ENCODE measurements at places on chromosomes 12 and 14.

DNA sequence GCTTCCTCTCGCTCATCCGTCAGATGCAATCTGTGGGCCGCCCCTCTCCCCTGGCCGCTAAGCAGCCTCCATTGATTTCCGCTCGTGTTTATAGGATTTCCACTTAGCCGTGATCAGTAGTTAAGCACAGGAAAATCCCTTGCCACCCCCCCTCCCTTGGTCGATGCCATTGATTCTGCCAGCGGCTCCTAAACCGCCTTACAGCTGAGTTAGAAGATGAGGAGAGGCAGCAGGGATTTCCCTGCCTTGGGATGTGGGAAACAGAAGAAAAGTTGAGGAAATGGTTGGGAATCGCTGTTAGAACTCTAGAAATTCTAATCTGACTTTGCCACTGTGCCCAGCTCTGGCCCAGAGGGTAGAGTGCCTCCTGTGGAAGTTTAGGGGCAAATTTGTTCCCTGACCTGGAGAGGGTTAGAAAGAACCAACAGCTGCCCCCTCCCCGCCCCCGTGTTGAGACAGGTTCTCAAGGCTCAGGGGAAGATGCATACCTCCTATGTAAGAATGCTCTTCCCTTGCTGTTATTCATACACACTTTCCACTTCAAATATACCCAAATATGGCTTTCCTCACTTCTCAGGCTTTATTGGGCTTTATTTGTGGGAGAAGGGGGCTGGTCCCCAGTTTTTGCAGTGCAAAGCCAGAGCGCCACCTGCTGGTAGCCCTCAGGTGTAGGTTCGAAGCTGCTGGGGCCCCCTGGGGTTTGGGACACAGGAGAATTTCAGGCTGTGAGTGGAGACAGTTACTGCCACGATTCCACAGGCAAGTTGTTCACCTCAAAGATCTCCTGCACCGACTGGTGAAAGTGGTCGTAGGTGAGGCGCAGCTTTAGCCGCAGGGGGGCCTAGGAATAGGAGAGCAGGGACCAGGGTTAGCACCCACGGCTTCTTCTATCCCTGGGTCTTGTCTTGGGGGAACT, 3.2 kb downstream of the THTPA start:
- DNase-seq = peak; percentile 40

GRCh38 chr12:29901585-29901984, 117.8 kb upstream of the TMTC1 start:
- no peak for DNase-seq

DNA sequence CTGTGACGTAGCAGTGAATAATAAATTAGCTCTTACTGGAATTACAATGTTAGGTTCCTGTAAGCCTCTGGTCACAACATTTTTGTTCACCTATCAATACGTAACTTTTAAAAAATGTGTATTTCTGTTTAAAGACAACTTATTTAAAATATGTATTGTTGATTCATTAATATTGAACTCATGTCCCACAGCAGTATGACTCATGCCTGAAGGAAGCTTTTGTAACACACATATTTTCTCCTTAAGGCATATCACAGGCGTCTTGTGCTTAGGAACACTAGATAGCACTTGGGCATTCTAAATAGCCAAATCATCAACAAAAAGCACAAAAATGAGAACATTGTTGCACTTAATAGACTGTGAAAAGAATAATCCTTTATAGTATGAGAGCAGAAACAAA, 92.5 kb downstream of the GPHN start:
- DNase-seq = no peak

- no peak for DNase-seq
These were observed 338.1 kb upstream of the SFSWAP start for GRCh38 chr12:131372706-131373195.

GRCh38 chr12:77861317-77861716, 30.6 kb downstream of the NAV3 start:
- no peak for DNase-seq

GRCh38 chr14:96098309-96098998, 59.3 kb downstream of the C14orf132 start:
- DNase-seq = no peak

GRCh38 chr12:124488520-124488919, 78.9 kb downstream of the NCOR2 start:
- no peak for DNase-seq

GRCh38 chr14:99216191-99216590, 55.8 kb downstream of the BCL11B start:
- no peak for DNase-seq

GRCh38 chr14:83372271-83372670, 1838.6 kb upstream of the SEL1L start:
- no peak for DNase-seq

DNA sequence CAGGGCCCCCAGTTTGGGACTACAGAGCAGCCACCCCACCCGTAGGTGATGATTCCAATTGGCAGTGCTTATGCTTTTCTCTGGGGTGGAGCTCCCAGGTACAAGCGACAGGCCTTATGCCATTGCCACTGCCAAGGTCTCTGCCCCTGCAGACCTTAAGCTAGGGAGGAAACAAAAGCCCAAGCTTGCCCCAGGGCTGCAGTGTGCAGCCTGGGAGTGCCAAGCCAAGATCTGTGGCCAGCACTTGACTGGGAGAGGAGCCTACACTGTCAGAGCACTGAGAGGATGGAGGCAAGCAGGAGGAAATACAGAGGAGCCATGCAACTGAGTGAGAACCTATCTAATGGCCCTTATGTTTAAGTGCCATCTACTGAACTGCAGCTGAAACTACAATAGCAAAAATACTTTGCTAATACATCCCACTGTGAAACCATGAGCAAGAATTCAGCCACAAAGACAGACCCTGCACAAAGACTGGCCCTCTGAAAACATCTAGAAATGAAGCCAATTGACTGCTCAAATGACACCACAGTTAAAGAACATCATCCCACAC, 17.7 kb upstream of the ASCL1 start:
- no peak for DNase-seq

GRCh38 chr14:31881531-31882310, 195.4 kb upstream of the ARHGAP5 start:
- DNase-seq = no peak

DNA sequence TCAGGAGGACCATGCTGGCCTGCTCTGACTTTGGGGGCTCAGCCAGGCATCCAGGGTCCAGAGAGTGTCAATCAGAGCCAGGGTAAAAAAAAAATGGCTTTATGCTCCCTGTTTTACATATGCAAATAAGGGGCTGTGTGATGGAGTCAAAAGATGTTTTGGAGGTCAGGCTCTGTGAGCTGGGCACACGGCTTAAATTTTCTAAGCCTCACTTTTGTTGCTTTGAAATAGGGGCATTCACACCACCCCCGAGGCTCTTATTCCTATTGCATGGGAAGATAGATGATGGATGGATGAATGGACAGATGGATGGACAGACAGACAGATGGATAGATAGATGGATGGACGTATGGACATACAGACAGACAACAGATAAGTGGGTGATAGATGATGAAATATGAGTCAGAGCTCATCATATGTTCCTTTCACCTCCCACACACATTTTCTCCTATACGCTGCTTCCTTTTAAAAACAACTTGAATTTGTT, 42.7 kb downstream of the RIN3 start:
- DNase-seq = no peak

DNA sequence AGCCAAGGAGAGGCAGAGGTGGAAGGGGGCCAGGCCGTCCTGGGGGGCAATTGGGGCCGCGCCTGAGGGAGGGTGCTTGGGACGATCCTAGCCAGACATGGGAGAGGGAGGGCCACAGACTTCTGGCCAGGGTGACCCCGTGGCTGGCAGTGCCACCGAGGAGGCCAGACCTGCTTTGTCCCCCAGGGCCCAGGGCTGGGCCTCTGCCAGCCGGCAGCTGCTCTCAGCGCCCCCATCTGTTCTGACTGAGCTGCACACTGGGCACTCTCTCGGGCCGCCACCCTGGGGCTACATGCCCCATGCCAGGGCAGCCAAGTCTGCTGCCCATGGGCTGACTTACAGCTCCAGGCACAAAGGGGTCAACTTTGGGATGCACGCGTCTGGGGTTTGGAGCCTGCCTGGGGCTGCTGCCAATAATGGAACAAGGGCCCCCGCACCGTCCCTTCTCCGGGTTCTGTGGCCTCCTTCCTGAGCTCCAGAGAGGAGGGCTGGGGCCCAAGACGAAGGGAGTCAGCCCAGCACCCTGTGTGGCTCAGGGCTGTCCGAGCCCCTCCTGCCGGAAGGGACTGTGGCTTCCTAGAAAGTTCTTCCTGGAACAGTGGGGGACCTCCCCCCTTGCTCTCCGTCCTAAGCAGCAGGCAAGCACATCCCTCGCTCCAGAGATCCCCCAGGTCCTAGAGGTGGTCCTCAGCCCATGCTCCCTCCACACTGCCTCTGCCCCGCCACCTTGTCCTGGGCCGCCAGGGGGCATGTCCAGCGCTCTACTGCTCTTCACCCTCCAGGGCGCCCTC, 1.1 kb downstream of the ADSS1 start:
- no peak for DNase-seq

GRCh38 chr14:73943083-73943482, 6.8 kb downstream of the FAM161B start:
- DNase-seq = no peak

DNA sequence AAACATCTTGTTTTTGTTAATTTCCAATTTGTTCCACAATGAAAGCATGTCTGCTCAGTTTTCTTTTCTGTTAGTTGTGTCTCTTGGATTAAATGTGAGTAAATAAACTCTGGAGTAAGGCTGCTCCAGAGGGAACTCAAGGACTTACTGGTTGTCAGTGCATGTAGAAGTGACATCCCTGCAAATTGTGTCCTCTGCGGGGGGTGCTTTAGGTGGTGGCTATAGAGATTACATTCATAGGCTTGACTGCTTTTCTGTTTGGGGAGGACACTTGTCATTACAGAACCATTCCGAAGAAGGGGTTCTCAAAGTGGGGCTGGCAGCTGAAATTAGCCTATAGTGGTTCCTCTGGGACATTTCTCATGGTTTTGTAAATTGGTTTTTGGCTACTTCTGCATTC, 8.8 kb downstream of the TMTC2 start:
- DNase-seq = no peak

GRCh38 chr12:74514098-74514872, 23.4 kb upstream of the ATXN7L3B start:
- no peak for DNase-seq

- DNase-seq = no peak
These were observed 132.7 kb upstream of the DDHD1 start for GRCh38 chr14:53285821-53286220.

GRCh38 chr12:50185970-50186663, 18.9 kb upstream of the CERS5 start:
- DNase-seq = no peak

GRCh38 chr12:96141216-96141912, 52.8 kb upstream of the ELK3 start:
- no peak for DNase-seq

GRCh38 chr14:74516451-74517160, 23.0 kb downstream of the ISCA2 start:
- DNase-seq = no peak

DNA sequence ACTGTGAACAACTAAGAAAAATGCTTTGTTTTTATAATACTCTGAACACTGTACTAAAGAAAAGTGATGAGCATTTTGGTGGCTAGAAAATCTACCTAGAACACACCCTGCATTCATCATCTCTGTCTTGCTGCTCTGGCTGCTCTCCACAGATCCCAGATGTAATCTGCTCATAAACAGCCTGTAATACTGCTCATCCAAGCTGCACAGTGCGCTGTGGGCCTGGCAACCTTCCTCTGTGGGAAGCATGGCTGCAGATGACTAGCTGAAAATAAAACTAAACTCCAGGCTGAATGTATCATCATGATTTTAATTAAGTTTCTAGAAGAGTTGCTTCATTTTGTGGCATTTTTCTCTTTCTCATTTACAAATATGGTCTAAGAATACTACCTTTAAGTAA, 200.7 kb downstream of the SLC2A13 start:
- DNase-seq = no peak

- DNase-seq = no peak
These were observed 36.3 kb upstream of the PNMA1 start for GRCh38 chr14:73750531-73750901.

GRCh38 chr14:26255213-26255612, 342.6 kb downstream of the NOVA1 start:
- DNase-seq = no peak

- DNase-seq = no peak
These were observed 72.1 kb downstream of the PLEKHA5 start for GRCh38 chr12:19201661-19202060.
